Brain (organoid and tissue), 16 donors: ENCODE measurements at places on chromosomes 7 and 10. TPM values are rescaled to one million over a fixed set of nuclear protein-coding genes. Genes with fewer than 3 reads are reported as not detected.

GRCh38 chr7:1290026-1290678 is 57.5 kb downstream of the UNCX start:
- peak; percentile 93 for DNase-seq

GRCh38 chr10:132388891-132389432 is 8.0 kb upstream of the PWWP2B start:
- no peak for DNase-seq

DNA sequence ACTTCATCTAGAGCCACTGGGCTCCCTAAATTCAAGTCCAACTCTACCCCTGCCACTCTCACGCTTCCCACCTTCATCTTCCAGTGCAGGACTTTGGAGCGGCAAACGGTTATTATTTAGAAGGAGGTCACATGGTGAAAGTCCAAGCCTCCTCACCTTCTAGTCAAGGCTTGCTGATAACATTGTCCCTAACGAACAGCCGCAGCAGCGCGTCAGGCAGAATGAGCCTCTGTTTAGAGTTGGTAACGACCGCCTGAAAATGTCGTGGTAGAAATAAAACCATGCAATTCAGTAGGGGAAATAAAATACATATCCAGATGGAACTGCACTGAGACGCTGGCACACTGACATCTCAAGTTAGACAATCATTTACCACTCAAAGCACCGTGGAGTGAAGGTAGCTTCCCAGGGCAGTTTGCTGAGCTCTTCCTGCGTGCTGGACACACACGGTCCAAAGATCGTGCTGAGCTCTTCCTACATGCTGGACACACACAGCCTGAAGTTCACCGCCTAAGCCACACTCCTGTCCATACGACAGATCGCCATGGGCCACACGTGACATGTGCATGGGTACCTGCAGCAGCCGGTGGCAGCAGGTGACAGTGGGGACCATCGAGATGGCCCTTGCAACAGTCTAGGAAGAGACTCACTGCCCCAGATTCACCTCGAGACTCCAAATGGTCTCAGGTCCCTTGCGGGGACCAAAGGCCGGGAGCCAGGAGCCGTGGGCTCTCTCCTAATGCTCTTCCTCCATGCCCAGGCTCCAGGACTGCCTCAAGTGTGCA is 323.5 kb downstream of the PTPRN2 start:
- no peak for DNase-seq

DNA sequence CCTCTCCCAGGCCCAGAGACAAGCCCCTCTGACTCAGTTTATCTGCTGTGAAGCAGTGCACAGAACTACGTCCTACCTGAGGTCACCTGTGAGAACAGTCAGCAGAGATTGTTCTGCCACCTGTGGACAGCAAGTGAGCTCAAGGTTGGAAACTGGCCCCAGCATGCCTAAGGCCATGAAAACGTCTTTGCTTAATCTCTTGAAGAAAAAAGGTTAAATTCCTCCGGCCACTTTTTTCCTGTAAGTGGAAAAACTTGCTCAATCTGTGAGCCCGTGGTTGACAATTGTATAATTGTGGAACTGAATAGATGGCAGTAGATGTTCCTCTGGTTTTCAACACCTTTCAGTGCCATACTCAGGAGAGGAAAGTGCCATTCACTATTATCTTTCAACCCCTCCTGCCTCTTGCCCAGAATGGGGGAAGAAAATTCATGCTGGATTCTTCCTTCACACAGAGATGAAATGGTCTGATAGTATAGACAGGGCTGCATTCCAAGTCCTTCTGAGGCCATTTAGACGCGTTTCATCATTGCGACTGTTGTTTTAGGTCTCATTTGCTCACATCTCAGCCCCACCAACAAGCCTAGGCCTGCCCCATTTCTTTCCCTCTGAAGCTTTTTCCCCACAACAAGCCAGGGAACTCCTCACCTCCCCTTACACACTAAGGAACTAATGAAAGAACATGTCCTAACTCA is 292.9 kb downstream of the FZD1 start:
- DNase-seq = no peak

GRCh38 chr10:59823751-59824150 is 70.5 kb upstream of the MRLN start:
- DNase-seq = no peak

GRCh38 chr7:22696541-22697228 is 30.3 kb upstream of the IL6 start:
- DNase-seq = no peak

- DNase-seq = no peak
Observed at GRCh38 chr7:67805921-67806471, 809.4 kb downstream of the TYW1 start.

GRCh38 chr7:51290304-51290637 is 26.3 kb downstream of the COBL start:
- DNase-seq = no peak

- DNase-seq = no peak
Observed at GRCh38 chr7:134865001-134865845, 85.8 kb downstream of the CALD1 start.

DNA sequence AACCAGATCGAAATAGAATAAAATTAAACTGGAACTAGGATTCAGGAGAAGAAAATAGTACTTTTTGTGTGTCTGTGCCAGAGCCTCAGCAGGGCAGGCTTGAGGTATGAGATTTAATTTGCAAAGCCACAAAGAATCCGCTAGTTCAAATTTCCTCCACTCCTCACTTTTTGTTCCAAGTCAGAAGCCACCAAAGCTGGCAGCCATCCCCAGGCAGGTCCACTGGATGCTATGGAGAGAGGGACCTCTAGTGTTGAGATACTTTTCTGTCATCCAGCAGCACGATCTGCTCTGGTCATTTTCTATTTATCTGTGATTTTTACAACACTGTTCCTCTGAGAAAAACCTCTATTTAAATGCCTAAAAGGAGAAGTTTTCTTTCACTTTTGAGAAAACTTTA is 147.9 kb upstream of the FRMD4A start:
- DNase-seq = peak; percentile 90

DNA sequence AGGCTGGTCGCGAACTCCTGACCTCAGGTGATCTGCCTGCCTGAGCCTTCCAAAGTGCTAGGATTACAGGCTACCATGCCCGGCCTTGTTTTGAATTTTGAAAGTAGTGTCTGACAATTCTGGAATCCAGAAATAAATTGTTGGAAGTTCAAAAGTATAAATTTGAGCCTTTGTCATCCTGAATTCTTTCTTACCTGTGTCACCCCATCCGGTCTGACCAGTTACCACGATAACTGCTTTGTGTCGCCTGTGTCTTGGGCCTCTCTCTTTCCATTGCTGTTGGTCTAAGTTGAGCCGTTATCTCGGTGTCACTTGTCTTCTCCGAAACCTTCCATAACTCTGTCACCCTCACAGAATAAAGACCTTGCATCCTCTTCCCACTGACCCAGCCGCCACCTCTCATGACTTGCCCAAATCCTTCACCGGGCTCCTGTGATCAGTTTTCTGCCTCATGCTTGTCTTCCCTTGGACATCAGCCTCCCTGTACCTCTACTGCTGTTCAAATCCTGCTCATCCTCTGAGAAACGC is 18.6 kb downstream of the CUL1 start:
- DNase-seq = no peak

DNA sequence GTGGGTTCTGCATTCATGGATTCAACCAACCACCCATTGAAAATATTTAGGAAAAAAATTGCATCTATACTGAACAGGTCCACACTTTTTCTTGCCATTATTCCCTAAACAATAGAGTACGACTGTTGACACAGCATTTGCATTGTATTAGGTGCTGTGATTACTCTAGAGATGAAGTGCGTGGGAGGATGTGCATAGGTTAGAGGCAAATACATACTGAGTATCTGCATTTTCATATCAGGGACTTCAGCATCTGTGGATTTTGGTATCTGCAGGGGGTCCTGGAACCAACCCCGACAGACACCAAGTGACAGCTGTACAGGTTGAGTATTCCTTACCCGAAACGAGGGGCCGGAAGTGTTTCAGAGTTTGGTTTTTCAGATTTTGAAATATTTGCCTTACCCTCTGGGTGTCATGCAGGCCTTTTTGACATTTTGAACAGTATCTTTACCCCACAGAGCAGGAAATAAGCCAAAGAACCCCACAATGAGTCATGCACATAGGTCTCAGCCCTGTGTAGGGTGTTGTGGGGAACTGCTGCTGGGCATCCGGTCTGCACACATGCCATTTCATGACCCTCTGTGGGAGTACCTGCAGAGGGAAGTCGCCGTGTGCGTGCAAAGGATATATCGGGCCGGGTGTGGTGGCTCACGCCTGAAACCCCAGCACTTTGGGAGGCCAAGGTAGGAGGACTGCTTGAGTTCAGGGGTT is 14.5 kb downstream of the NUDT5 start:
- DNase-seq = no peak

GRCh38 chr10:125344573-125345171 is 184.3 kb upstream of the CTBP2 start:
- no peak for DNase-seq

DNA sequence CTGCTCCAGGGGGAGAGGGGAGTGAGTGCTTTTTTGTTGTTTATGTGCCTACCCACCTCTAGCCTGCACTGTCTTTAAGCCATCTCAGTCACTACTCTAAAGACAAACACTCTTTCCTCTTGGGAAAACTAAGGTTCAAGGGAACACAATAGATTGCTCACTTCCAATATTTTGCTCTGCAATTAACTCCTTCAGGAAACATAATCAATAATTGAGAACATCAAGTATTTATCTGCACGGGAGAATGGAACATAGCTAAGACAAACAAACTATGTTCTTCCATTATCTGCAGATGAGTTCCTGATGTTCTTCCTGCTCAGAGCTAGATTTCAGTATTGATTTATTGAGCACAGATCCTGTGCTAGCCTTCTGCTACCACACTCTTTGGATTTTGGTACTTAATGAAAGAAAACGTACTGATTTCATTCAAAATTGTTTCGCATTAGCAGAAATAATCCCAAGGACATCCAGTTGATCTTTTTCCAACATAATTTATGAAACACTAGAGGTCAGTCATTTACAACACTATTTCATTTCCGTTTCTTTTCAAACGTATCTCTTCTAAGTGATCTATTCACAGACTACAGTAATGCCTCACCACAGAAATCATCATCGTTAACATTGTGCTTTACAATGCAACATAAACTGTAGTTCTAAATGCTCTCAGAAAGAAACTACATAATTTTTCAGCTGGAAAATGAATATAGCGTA is 8.3 kb downstream of the NEBL start:
- DNase-seq = peak; percentile 52

DNA sequence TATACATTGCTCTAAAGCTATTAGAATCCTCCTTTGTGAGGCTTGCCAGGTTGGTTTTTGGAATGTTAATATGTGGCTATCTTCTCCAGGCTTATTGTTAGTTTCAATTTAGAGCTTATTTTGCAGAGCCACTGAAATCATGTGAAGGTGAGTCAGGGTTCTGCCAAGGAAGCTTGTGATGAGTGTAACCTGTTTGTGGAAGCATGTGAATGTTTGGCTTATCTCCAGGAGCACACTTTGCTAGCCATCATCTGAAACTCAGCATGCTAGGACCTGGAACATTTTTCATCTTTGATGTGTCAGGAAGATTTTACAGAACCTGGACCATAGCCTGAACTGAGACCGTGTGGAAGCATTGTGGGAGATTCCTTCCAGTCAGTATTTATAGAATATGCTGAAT is 197.3 kb downstream of the PPP1R9A start:
- peak; percentile 26 for DNase-seq

DNA sequence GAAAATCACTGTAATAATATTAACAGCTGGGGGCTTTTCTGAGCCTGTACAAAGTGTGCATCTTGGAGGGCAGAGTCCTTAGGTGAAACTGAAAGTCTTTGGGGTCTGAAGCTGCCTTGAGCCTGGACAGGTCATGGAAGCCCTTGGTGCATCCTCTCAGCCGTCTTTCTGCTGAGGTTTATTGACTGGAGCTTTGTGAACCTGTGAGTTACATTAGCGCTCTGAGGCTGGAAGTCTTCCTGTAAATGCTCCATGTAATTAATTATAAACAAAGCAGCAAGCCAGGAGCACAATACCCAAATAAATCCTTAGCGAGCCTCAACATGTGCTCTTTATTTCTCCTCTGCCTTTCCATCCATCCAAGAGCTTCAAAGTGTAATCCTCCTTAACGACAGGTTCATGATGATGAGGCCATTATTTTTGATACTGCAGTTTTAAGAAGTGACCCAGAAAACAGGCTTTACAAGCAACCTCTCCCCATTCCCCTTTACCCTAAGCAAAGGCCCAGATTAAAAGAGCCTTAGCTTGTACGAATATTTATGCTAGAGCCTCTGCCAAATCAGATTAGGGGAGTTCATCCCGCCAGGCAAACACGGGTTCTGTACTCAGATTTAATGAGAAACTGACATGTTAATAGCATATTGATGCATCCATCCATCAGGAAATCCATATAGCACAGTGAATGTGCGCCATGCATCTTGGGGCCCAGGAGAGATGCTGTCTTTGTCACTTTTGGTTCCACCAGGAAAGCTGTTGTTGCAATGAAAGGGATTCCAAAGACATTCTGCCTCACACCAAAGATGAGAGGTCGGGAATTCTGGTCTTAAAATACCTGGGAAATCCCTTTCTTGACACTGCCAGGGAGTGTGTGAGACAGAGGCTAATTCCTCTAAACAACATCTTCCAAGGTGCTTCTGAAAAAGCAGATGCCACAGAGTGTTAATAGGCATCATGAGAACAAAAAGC is 118.1 kb downstream of the ANLN start:
- DNase-seq = no peak

- DNase-seq = no peak
Observed at GRCh38 chr10:28913436-28914237, 236.3 kb downstream of the BAMBI start.

DNA sequence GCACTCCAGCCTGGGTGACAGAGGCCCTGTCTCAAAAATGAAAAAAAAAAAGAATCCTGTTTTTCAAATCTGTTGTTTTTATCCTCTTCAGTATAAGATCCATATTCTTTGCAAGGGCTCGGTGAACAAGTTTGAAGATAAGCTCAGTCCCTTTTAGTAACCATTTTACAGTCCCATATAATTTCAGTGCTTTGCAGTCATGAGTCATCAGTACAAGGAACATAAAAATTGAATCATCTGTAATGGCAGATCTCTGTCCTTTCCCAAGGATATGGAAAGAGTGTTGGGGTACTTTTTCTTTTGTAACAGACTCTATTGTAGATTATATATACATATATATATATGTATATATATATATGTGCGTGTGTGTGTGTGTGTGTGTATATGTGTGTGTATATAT is 52.2 kb upstream of the ZPBP start:
- DNase-seq = no peak

- no peak for DNase-seq
Observed at GRCh38 chr10:30166929-30167328, 107.5 kb upstream of the JCAD start.

- no peak for DNase-seq
Observed at GRCh38 chr10:14186245-14186644, 144.5 kb downstream of the FRMD4A start.

The TFPI2 gene
- polyA plus RNA-seq = 0.22 TPM

The VIPR2 gene
- 0.81 TPM for polyA plus RNA-seq

The IFIT2 gene
- polyA plus RNA-seq = 5.4 TPM

The CALHM2 gene
- 29.1 TPM for polyA plus RNA-seq

The PRRT4 gene
- polyA plus RNA-seq = 0.49 TPM

The NODAL gene
- polyA plus RNA-seq = 1.3 TPM
